ENCODE measurements at places on chromosomes 5 and 9.

DNA sequence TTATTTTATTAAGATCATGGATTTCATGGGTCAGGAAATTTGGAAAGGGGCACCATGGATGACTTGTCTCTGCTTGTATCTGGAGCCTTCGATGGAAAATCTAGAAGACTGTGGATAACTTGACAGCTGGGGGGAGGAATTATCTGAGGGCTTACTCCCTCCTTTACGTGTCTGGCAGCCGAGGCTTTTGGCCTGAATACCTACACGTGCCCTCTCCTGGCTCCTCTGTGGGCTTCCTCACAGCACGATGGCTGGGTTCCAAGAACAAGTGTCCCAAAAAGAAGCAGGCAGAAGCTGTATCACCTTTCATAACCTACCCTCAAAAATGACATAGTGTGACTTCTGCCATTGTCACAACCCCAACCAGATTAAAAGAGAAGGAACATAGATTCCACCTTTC lies 228.9 kb downstream of the GRIA1 start:
- H3K27me3 ChIP-seq: no peaks in the 10 kb centered on the region
- no peak overlapping the region for H3K4me3 ChIP-seq
- no peaks in the 10 kb centered on the region for H3K4me1 ChIP-seq
- DNase-seq: no peak
- H3K27ac ChIP-seq: no peak overlapping the region

DNA sequence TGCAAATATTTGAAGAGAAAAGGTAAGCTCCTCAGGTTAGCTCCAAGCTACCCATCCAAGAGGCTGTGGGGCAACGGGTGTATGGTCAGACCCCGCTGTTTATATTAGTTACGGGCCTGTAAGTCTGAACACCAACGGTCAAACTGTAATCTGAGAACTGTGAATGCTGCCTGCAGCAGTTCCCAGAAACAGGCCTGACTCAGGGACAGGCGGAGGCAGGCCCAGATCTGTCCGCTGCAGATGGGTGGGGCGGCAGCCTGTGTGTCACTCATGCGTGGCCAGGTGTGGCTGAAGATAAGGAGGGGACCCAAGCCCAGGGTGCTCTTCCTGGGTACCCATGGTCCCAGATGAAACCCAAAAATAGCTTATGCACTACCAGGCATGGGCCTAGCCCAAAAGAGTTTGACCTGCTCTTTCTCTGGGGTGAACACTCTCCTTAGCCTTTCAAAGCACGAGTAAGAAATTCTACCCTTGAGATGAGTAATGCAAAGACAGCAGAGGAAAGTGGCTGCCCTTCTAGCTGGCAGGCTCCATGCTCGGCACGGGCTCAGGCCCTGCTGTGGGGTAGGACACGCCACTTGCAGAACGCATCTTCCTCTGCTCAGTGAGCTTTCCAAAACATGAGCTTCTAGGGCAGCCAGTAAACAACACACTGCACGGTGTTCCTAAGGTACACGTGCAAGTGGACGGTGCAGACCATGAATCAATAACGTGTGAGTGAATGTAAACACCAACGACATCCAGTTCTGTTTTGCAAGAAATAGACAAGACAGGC lies 9.1 kb downstream of the UBAC1 start:
- peak; percentile 83 for DNase-seq
- H3K4me1 ChIP-seq: no peaks in the 10 kb centered on the region
- H3K4me3 ChIP-seq: no peak overlapping the region
- H3K36me3 ChIP-seq: no peaks in the 10 kb centered on the region

GRCh38 chr9:37583522-37584121 lies 7.4 kb upstream of the FBXO10 start:
- no peak for DNase-seq
- H3K27me3 ChIP-seq: no peaks in the 10 kb centered on the region
- H3K4me3 ChIP-seq: no peak overlapping the region
- no peaks in the 10 kb centered on the region for H3K4me1 ChIP-seq
- peaks cover 10% of the 10 kb centered on the region for H3K36me3 ChIP-seq
- no peak overlapping the region for H3K27ac ChIP-seq

- DNase-seq: no peak
- peaks cover 2% of the 10 kb centered on the region for H3K4me1 ChIP-seq
- no peaks in the 10 kb centered on the region for H3K36me3 ChIP-seq
- no peak overlapping the region for H3K27ac ChIP-seq
Measured at GRCh38 chr5:57405984-57406383, 76.6 kb downstream of the ACTBL2 start.
